ENCODE measurements at places on chromosomes 7 and 10. TPM values are rescaled to one million over a fixed set of nuclear protein-coding genes. Genes with fewer than 3 reads are reported as not detected.

GRCh38 chr7:150980663-150981062, 2.5 kb upstream of the KCNH2 start:
- DNase-seq = no peak

GRCh38 chr7:103307503-103308231, 10.4 kb downstream of the PMPCB start:
- DNase-seq = no peak

GRCh38 chr7:12714379-12714737, 26.9 kb downstream of the ARL4A start:
- DNase-seq = no peak

- no peak for DNase-seq
Observed at GRCh38 chr10:88705958-88706357, at the start of gene LIPK. TSS of gene LIPK (plus strand) at chr10:88706249. CDS start at chr10:88724544, 18,295 bp downstream.

DNA sequence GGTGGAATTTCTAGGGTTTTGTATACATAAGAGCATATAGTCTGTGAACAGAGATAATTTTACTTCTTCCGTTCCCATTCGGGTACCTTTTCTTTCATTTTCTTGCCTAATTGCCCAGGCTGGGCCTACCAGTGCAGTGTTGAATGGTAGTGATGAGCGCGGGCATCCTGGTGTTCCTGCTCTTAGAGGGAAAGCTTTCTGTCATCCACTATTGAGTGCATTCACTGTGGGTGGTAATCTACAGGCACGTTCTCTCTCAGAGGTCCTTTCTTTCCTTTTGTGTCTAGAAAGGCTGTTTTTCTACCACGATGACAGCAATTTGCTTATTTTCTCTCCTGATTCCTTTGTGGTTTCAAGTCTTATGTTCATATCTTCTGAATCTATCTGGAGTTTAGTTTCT, 65.0 kb downstream of the INPP5A start:
- DNase-seq = no peak

GRCh38 chr10:30701451-30702173, 72.1 kb upstream of the LYZL2 start:
- no peak for DNase-seq

DNA sequence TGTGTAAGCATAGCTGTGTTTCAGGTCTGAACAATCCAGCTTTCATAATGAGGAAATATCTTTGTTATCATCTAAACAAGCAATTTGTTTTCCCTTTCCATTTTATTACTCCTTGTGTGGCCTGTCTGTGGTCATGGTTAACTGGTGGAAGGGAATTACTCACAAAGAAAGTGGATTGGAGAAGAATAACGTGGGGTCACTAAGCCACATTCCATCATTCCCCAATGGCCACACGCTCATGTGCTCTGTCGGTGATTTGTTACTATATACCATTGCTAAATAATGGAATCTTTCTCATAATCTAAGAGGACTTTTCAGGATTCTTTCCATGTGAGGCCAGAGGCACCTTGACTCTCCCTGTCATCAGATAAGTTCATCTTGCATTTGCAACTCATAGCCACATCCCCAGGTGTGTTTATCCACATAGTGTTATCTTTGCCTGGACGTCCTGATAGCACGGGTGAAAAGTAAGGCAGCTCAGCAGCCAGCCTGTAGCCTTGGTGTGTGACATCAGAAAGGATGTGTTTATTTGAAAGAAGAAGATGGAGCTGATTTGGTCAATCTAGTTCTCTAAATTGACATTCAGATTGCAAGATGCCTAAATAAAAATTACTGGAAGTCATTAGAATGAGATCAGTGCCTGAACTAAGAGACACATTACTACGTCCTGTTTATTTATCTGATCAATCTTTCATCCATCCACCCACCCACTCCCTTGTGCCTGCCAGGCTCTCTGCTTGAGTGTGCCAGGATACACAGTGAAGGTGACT, 128.9 kb downstream of the CELF2 start:
- no peak for DNase-seq

- DNase-seq = no peak
Observed at GRCh38 chr10:69492091-69492745, 41.0 kb downstream of the TSPAN15 start.

- no peak for DNase-seq
Observed at GRCh38 chr7:157446322-157446721, 109.5 kb downstream of the DNAJB6 start.

- DNase-seq = no peak
Observed at GRCh38 chr10:129272176-129272575, 194.9 kb upstream of the MGMT start.

DNA sequence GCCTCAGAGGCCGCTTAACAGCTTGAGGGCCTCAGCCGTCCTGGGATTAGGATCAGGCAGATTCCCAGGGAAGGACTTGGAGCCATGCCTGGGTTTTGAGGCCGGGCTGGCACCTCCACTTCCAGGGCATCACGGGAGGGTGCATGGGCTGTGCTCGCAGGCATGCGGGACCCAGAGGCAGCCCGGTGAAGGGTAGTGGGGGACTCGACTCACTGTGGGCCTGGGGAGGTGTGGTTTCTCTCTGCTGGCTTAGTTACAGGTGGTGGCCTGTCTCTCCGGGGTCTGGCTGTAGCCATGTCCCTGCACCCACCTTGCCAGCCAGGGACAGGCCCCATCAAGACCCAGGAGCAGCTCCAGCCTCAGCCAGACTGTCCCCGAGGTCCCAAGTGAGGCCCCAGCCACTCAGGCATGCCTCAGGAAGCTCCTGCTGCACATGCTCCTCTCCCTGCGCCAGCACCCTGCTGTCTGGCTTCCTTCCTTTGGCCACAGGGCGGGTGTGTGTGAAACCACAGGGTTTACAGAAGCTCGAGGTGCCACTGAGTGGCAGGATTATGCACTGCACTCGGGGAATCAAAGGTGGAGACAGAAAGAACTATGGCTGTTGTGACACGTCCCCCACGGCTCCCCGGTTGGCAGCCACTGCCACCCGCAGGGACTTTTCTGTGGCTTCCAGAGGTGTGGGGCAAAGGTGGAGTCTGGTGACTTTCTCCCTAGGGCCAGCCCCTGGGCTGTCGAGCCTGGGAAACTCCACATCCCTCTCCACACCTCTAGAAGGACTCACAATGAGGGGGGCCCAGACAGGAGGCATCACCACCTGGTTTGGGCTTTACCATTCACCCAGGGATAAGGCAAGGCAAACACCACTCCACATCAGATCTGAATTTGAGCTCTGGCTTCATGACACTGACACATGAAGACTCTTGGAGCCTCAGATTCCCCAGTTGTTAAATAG, 19.7 kb downstream of the GOLGA7B start:
- no peak for DNase-seq

DNA sequence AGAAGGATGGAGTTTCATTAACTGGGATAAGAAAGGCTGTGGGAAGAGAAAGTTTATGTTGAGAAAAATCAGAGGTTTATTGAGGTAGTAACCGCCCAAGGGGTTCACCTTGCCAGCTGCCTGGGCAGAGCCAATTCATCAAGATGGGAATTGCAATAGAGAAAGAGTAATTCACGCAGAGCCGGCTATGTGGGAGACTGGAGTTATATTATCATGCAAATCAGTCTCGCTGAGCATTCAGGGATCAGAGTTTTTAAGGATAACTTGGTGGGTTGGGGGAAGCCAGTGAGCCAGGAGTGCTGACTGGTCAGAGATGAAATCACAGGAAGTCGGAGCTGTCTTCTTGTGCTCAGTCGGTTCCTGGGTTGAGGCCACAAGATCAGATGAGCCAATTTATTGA, 70.6 kb downstream of the MALRD1 start:
- no peak for DNase-seq

DNA sequence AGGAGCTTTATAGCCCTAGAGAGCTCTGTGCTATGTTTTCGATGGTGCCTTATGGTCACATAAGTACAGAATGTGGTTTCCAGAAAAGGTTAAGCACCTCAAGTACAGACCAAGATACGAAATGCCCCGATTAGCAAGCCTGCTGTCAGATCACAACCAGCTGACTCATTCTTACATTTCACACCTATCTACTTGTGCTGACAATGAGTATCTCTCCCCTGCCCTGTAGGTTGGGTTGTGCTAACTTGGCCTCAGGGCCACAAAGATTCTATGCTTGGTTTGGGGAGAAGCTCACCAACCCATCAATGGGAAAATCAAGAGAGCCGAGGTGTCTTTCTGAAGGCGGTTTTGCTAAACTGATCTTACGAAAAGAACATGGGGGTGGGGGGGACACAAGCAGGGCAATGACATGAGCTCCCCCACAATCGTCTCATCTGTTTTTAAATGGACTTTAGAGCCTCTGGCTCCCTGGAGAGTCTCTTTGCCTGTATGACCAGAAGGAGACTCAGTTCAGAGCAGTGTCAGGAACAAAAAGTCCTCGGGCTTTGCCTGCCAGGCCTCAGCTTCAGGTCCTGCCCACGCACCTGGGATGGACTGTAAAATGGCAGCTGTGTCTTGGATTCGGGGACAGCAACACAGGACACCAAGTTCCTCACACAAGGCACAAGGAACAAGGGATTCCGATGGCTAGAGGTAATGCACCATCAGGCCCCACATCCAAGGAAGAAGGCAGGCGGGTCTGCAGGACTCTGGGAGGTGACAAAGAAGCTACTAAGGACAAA, 55.1 kb downstream of the FAM53B start:
- no peak for DNase-seq

GRCh38 chr10:23422003-23422411, 16.9 kb upstream of the OTUD1 start:
- no peak for DNase-seq

DNA sequence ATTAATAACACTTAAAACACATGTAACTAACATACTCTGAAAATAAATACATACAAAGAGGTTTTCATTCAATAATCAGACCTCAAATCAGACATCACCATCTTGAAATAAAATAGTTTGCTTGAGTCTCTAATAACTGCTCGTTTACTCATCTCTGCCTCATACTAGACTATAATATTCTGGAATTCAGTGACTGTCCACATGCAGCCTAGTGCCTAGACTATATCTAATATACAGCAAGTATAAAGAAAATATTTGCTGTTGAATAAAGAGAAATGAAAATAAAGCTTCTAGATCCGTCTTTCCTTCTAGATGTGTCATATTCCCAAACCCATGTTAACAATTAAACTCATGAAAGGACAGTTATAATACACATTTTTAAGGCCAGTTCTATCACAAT, 236.3 kb upstream of the LRRN3 start:
- DNase-seq = no peak

GRCh38 chr7:157621131-157621681, 284.4 kb downstream of the DNAJB6 start:
- no peak for DNase-seq

DNA sequence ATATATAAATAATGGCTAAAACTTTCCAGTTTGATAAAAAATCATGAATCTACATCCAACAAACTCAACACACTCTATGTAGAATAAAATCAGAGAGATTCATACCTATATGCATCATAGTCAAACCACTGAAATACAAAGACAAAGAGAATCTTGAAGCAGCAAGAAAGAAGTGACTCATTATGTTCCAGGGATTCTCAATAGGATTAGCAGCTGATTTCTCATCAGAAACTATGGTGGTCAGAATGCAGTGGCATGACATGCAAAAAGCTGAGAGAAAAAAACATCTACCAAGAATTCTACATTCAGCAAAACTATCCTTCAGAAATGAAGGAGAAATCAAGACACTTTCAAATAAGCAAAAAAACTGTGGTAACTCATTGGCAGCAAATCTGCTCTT, 187.4 kb downstream of the RNLS start:
- DNase-seq = no peak

DNA sequence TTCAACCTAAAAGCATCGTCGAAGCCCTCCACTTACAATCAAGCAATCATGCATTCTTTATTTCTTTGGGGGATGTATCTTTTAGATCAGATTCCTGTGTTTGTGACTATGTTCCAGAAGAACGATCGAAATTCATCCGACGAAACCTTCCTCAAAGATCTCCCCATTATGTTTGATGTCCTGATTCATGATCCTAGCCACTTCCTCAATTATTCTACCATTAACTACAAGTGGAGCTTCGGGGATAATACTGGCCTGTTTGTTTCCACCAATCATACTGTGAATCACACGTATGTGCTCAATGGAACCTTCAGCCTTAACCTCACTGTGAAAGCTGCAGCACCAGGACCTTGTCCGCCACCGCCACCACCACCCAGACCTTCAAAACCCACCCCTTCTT, 13.8 kb downstream of the GPNMB start:
- DNase-seq = no peak

GRCh38 chr7:102454468-102454867, 10.2 kb downstream of the ALKBH4 start:
- no peak for DNase-seq

Gene ZCWPW1
- 0.42 TPM for total RNA-seq

Gene DNAH11
- total RNA-seq = 1.3 TPM

Gene TES
- 94.1 TPM for total RNA-seq

Gene COL13A1
- 33.6 TPM for total RNA-seq

Gene LBX1
- not detected for total RNA-seq

Gene ATG9B
- total RNA-seq = under 0.01 TPM

Gene RAPGEF5
- 106 TPM for total RNA-seq
